ENCODE measurements at places on chromosomes 5 and 9.

GRCh38 chr5:69418554-69418953 lies 3.6 kb downstream of the MARVELD2 start:
- no peak for DNase-seq

GRCh38 chr5:110377361-110377760 lies 349.1 kb downstream of the TMEM232 start:
- no peak for DNase-seq

DNA sequence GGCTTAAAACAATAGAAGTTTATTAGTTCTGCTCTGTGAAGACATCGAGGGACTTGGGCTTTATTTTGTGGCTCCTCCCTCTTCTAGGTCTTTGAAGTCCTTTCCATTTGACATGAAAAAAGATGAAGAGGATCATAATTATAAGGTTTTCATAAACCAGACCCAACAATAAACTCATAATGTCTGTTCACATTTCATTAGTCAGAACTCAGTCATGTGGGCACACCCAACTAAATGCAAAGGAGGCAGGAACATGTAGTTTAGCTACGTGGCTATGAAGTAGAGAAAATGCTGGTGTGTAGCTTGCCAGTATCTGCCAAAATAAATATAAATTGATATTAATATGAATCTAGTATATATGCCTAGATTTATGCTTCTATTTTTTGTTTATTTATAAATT lies 393.9 kb upstream of the C9orf72 start:
- DNase-seq, result no peak

- DNase-seq, result no peak
Observed at GRCh38 chr5:166570865-166571264, 1720.6 kb upstream of the WWC1 start.

- peak; percentile 37 for DNase-seq
Observed at GRCh38 chr5:147578228-147579024, 68.6 kb upstream of the DPYSL3 start.

- DNase-seq, result no peak
Observed at GRCh38 chr9:99918134-99918533, 11.7 kb downstream of the STX17 start.
